Stimulated activated CD4-positive, alpha-beta T cell treated with anti-CD3 and anti-CD28 coated beads, Interleukin-12 subunit alpha, Interleukin-12 subunit beta, amount 100 ng/mL, for 48 hours (primary cell): ENCODE measurements at places on chromosomes 1 and 21.

DNA sequence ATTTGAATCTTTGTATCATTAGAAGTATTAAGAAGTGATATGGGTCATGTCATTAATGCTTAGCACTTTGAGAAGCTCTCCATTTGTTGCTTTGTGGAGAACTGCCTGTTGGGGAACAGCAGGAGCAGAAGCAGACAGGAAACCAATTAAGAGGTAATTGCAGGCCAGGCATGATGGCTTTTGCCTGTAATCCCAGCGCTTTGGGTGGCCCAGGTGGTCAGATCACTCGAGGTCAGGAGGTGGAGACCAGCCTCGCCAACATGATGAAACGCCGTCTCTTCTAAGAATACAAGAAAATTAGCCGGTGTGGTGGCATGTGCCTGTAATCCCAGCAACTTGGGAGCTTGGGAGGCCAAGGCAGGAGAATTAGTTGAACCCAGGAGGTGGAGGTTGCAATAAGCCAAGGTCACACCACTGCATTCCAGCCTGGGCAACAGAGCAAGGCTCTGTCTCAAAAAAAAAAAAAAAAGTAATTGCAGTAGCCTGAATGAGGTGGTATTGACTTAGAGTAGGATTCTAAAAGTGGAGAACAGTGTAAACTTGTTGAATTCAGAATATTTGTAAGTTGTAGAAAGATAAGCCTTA lies 57.8 kb upstream of the FASLG start:
- DNase-seq = no peak

GRCh38 chr1:4736254-4736653 lies 81.8 kb downstream of the AJAP1 start:
- no peak for DNase-seq

GRCh38 chr1:220124542-220124941 lies 30.6 kb downstream of the IARS2 start:
- DNase-seq = no peak

- no peak for DNase-seq
These were observed 710 bp upstream of the SLC30A1 start for GRCh38 chr1:211579440-211580302.

GRCh38 chr1:74857676-74858075 lies 124.7 kb downstream of the TYW3 start:
- DNase-seq = no peak

DNA sequence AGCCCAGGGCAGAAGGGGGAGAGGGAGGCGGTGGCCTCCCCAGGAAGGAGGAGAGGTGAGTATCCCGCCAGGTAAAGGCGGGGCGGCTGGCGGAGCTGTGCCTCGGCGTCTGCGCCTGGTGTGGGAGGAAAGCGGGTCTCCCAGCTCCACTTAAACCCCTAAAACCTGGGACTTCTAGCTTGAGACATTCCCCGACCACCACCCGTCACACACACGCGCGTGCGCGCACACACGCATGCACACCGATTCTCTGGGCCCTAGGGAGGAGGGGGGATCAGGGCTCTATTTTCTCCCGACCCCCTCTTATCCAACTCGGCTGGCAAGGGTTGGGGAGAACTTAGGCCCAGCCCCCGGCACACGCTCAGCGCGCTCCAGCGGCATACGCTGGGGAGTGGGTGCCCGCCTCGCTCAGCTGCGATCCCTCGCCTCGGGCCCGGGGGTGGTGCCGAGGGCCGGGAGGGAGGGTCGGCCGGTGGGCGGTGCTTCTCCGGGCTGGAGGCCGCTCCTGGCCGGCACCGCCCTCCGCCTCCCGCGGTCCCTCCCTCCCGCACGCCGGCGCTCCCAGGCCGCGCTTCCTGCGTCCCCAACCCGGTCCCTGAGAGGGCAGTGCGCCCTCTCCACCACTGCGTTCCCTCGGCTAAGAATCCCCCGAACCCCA lies at the start of gene TMEM51:
Gene TMEM51 (plus strand): TSS at position 564 of the 658 bp plus-strand sequence. CDS start 61,341 bp downstream, outside the sequence.
- DNase-seq = no peak

- DNase-seq = no peak
These were observed 45.6 kb upstream of the TMEM61 start for GRCh38 chr1:54934869-54935268.
